MG63 (cell line): ENCODE measurements at places on chromosomes 5 and 9.

DNA sequence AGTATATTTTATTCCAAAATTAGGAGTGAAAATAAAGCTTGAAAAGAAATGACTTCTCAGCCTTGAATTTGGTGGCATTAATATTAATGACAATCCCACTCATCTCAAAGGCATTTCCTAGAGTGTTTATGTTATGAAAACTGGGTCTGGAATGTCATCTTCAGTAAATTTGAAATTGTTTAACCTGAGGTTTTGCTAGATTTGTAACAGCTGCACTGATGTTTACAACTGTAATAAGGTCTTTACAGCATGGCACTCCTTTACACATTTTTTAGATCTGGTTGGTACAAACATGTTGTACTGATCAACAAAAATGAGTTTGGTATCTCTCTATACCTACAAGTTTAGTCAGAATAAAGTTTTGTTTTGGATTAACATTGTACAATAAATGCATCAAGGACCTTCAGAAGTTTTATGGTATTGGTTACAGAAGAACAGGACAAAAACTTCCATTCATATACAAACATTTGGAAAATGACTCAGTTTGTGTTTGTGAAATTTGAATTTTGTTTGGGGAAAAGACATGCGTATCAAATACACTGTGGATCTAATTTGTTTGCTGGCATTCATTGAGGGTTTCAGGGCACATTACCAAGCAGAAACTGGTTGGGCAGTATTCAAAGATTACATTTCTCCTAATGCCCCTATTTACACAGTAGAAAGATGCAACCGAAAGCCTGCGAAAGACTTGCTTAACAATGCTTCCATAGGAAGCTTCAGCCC is 11.6 kb downstream of the FANCC start:
- DNase-seq: no peak

- DNase-seq: no peak
Observed at GRCh38 chr5:14057289-14057688, 85.9 kb upstream of the TRIO start.

GRCh38 chr5:125393221-125393815 is 646.9 kb upstream of the ZNF608 start:
- no peak for DNase-seq

DNA sequence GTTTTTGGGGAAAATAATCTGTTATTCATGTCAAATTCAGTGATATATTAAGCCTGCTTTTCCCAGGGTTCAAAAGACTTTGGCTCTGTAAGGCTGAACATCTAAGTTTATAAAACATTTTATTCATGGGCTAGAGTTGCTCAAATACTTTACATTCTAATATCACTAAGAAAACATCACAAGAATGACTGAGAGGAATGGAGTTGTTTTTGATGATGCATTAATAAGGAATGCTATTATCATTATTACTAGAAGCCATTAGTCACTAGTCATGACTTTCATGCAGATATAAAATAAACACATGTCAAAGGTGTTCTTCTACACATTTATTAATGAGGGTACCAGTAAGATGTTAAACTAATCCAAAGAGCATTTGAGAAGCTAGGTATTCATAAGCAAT is 185.5 kb upstream of the KCNN2 start:
- no peak for DNase-seq

GRCh38 chr9:2838371-2839000 is 5.4 kb downstream of the PUM3 start:
- no peak for DNase-seq

GRCh38 chr9:99590410-99590809 is 231.3 kb upstream of the NR4A3 start:
- no peak for DNase-seq

GRCh38 chr9:93125331-93125894 is 8.6 kb downstream of the NINJ1 start:
- no peak for DNase-seq

GRCh38 chr9:14393418-14393817 is 79.5 kb upstream of the NFIB start:
- no peak for DNase-seq

GRCh38 chr9:111149018-111149759 is 110.9 kb upstream of the LPAR1 start:
- peak; percentile 22 for DNase-seq

- DNase-seq: no peak
Observed at GRCh38 chr5:72505539-72506157, 1.6 kb downstream of the ZNF366 start.

DNA sequence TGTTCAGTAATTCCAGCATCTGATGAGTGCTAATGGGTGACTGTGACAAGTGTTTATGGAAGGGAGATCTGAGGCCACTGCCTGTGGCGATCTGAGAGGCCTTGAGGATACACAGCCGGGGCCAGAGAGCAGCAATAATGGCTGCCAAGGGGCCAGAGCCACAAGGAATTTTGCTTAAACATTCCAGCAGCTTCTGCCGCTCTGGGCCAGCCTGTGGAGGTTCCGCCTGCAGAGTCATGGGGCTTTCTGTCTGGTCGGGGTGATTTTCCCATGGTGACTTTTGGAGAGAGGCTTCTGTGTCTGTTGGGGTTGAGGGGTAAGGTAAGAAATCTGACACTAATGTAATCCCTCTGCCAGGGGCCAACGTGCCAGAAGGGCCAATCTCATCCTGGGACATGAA is 353.5 kb downstream of the ADAMTS6 start:
- no peak for DNase-seq
